ENCODE measurements at places on chromosomes 5 and 9.

DNA sequence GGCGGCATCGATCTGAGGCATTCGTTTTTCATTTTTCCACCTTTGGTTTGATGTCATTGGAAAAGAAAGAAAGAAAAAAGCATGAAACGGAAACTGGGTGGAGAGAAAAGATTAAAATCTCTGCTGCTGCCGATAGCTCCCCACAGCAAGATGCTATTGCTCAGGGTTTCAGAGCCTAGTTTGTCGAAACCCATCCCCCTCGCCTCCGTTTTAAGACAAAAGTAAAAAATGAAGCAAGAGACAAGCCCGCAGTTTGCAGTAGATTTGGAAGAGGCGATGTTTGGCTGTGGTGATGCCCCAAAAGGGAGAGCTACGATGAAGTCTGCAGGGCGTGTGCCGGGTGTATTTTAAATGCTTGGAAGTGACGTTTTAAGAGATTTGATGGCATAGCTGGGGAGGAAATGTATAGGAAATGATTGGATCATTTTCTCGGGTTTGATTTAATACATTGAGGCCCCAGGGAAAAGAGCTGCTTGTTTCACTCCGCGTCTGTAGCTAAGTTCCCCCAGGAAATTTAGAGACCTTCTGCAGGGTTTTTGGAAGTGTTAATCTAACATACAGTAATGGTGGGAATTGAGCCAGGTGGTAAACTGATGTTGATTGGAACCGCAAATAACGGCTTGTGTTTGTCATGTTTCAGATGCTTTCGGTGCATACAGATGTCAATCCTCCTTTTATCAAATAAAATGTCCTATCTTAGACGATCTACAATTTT, 909 bp downstream of the NDFIP1 start:
- DNase-seq = no peak

DNA sequence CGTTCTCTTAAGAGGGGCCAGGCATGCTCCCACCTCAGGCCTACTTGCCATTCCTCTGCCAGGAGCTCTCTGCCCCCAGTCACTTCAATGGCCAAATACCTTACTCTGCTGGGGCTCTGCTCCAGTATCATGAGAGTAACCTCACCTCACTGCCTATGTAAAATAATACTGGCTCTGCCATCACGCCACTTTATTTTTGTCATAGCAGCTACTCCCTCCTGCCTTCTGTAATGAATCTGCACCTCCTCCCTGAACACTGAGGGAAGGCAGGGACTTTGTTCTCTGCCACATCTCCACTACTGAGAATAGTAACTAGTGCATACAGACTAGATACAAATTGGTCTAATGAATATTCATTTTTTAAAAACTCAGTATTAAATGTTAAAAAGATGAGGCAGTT, 33.8 kb downstream of the MACROH2A1 start:
- no peak for DNase-seq

GRCh38 chr5:71882826-71883741, 164.0 kb downstream of the CARTPT start:
- DNase-seq = peak; percentile 37

GRCh38 chr9:18479405-18479804, 5.5 kb downstream of the ADAMTSL1 start:
- no peak for DNase-seq

DNA sequence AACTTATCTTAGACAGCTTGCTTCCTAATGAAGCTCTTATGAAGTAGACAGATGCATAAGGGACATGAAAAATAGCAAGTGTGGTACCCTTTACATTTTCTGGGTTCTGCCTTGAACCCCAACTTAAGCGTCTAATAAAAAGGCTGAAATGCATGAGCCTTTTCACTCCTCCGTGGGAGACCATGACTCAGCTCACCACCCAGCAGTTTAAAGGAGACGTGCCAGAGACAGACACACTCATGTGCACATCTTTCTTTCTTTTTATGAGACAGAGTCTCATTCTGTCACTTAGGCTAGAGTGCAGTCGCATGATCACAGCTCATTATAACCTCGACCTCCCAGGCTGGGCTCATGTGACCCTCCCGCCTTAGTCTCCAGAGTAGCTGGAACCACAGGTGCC, 22.3 kb downstream of the CTXN3 start:
- no peak for DNase-seq

GRCh38 chr9:2230362-2230761, 215.2 kb downstream of the SMARCA2 start:
- DNase-seq = no peak

GRCh38 chr9:137590469-137591383, at the start of gene ZMYND19:
ZMYND19 (minus strand) TSS chr9:137590512; CDS start chr9:137590263, 249 bp downstream.
- DNase-seq = peak; percentile 91

GRCh38 chr9:121721770-121722169, 70.3 kb downstream of the DAB2IP start:
- DNase-seq = no peak

GRCh38 chr5:178304016-178304415, 71.4 kb upstream of the PHYKPL start:
- DNase-seq = no peak

DNA sequence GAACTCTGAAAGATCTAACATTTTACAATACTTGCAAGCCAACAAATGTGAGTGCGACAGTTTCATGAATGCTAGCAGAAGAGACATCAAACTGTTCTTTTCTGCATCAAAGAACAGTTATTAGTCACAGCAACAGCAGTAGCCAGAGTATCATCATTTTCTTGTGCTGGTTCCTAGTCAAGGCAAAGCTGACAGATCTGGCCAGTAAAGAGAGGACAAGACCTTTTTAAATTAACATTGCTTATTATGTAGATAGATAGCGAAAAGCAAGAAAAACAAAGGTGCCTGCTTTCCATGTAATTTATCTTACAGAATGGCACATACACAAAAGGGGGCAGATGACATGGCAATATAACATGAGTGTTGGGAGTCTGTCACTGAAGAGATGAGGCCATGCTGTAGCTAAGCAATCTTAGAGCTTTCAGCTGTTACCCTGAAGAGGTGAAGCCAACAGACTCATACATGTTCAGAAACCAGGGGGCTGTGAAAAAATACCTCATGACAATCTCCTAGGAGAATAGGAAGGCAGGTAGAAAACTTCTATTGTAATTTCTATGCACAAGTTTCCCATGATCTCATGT, 626.6 kb upstream of the TYRP1 start:
- no peak for DNase-seq

GRCh38 chr5:40646266-40646665, 33.4 kb upstream of the PTGER4 start:
- DNase-seq = no peak

DNA sequence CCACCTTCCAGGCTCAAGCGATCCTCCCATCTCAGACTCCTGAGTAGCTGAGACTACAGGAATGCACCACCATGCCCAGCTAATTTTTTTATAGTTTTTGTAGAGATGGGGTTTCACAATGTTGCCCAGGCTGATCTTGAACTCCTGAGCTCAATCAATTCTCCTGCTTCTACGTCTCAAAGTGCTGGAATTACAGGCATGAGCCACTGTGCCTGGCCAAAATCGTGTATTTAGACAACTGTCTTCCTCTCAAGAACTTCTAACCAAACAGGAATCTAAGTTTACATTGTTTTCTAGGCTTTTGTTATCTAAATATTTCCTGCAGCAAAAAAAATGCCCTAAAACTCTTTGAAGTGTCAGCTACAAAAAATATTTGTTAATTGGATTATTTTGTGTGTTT, 78.8 kb downstream of the NLN start:
- no peak for DNase-seq

DNA sequence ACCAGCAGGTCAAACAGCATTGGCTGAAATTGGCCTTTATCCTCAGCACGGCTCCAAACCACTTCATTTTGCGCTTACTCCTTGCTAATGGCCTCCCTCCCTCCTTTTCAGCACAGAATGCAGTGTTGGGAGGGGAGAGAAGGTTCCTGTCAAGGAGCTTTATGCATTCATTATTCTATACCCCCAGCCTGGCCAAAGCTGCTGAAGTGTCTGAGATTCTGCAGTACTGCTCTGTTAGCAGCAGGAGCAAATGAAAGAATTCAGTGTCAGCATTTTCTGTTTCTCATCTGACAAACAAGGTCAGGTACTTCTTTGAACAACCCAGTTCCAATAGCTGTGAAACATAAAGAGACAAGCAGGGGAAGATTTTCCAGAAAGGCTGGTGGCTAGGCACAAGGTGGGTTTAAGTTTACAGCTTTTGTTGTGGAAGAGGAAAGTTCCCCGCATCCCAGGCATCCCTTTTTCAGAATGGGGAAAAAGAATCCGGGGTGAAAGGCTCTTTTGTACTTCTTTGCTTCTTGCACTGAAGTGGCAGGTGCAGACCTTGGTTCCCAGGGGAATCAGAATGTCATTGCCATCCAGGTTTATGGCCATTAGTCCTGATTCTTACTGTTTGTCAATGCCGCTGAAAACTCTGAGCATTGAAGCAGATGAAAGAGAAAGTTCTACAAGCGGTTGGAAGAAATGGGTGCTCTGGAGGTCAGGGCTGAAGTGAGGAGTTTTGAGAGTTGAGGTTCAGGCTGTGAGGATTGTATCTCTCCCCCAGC, 109.3 kb upstream of the APC start:
- DNase-seq = no peak

DNA sequence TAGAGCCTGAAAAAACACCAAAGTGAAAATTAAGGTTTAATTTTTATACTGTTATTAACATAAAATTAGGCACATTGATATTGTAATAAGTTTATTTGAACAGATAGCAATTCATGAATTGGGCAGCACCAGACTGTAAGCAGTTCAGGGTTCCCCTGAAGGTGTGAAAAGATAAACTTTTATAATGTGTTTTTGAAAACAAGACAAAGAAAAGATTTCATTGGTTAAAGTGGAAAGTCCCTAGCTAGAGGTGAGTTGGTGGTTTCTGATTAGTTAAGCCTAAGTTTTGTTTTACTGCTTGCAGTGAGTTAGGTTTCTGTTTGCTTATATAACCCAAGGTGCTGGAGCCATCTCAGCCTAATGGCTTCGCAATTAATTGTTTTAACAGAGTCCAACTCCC, 96.5 kb upstream of the RPS23 start:
- DNase-seq = no peak

DNA sequence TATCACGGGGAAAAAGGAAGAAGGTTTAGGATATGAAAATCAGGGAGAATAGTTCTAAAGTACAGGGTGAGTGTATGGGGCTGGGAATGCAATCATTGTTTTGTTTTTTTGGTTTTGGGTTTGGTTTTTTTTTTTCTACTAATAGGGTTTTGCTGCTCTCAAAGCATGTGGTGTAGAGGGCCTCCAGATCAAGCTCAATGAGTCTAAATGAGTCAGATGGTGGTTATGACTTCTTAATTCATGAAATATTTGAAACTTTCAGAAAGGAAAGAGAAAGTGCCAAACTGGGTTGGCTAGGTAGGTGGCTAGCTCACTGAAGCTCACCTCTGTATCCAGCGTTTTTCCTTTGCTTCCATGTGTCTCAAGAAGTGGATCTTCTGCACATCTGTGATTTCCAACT, 10.7 kb downstream of the OR1L8 start:
- no peak for DNase-seq

GRCh38 chr9:18720691-18721090, 246.7 kb downstream of the ADAMTSL1 start:
- no peak for DNase-seq

GRCh38 chr5:122704247-122705036, 70.4 kb upstream of the SNX2 start:
- DNase-seq = peak; percentile 21

- no peak for DNase-seq
These were observed 54.9 kb upstream of the CDH9 start for GRCh38 chr5:27093279-27093678.

- peak; percentile 89 for DNase-seq
These were observed 4.6 kb downstream of the TEX48 start for GRCh38 chr9:114677418-114677817.

DNA sequence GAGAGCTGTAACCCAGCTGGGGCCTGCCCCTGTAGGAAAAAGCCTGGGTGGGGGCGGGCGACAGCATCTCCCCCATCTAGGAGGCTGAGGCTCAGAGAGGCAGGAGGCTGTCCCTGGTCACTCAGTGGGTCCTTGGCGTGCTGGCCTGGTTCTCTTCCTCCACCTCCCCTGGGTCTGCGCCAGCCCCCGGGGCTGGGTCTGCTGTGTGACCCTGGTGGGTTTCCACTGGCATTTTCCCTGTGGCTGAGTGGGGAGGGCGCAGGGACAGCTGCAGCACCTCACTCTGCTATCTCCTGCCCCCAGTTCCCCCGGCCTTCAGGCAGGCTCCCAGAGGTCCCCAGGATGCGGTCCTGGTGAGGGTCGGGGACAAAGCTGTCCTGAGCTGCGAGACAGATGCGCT, 59.5 kb upstream of the ASS1 start:
- no peak for DNase-seq

DNA sequence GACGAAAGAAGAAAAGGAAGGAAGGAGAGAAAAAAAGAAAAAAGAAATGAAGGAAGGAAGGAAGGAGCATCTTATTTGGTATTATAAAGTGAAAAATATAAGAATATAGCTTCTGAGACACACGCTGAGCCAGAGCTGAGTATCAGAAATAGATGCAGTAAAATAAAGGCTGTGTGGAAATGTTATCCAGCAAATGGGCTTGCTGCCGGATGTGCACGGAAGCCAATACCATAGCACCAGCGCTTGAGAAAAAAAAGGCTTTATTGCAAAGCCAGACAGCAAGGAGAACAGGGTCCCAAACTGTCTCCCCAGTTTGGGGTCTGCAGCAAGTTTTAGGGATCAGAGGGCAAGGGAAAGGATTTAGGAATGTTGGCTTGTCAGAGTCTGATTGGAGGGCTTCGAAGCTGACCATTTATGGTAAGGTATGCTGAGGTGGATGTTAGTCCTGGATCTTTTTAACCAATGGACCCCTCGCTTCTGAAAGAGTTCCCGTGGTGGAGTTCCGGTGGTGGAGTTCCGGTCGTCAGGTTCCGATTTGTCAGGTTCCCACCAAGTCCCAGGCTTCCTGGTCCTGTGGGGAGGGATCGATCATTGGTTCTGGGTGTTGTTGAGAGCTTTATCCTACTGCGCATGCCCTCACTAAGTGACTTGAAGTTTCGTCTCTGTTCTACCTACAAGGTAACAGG, 70.4 kb downstream of the SFXN1 start:
- no peak for DNase-seq

GRCh38 chr9:83239747-83240146, 176.8 kb upstream of the RASEF start:
- DNase-seq = no peak

- DNase-seq = no peak
These were observed 308.9 kb downstream of the TLE4 start for GRCh38 chr9:79880626-79881025.

DNA sequence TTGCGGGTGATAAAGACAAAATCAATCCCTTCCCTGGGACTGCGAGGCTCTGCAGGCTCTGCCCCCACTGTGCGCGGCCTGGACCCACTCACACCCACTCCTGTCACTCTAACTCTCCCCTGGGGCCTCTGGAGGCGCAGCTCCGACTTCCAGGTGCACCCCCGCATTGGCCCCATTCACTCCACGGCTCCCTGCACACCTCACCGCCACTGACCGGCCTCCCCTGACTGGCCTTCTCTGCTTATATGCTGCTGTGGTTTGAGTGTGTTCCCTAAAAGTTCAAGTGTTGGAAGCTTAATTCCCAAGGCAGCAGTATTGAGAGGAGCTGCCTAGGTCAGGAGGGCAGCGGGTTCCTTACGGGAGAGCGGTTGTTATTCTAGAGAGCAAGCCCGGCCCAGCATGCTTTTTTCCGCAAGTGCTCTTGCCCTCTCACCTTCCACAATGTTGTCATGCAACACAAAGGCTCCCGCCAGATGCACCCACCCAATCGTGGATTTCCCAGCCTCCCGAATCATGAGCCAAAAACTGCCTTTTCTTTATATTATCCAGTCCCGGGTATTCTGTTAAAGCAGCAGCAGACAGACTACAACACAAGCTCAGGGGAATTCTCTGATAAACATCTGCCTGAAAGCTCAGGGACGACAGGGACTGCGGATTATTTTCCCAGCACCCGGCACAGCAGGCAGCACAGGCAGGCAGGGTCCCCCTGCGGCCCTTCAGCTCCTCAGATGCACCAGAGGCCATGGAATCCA, 73.5 kb upstream of the LRRTM2 start:
- DNase-seq = no peak

- no peak for DNase-seq
These were observed 280.3 kb downstream of the ELAVL2 start for GRCh38 chr9:23545728-23546127.
